ENCODE measurements at places on chromosomes 3 and 15. TPM values are rescaled to one million over a fixed set of nuclear protein-coding genes. Genes with fewer than 3 reads are reported as not detected.
A peak's percentile ranks its signal among the peaks of the same experiment; 100 is the strongest.

Gene TMC3
- total RNA-seq: 0.10 TPM

GRCh38 chr3:78660957-78661356 lies 1106.8 kb downstream of the ROBO1 start:
- H3K27ac ChIP-seq: no peak overlapping the region
- no peaks in the 10 kb centered on the region for H3K27me3 ChIP-seq
- H3K36me3 ChIP-seq: peaks cover 37% of the 10 kb centered on the region
- no peak for DNase-seq

DNA sequence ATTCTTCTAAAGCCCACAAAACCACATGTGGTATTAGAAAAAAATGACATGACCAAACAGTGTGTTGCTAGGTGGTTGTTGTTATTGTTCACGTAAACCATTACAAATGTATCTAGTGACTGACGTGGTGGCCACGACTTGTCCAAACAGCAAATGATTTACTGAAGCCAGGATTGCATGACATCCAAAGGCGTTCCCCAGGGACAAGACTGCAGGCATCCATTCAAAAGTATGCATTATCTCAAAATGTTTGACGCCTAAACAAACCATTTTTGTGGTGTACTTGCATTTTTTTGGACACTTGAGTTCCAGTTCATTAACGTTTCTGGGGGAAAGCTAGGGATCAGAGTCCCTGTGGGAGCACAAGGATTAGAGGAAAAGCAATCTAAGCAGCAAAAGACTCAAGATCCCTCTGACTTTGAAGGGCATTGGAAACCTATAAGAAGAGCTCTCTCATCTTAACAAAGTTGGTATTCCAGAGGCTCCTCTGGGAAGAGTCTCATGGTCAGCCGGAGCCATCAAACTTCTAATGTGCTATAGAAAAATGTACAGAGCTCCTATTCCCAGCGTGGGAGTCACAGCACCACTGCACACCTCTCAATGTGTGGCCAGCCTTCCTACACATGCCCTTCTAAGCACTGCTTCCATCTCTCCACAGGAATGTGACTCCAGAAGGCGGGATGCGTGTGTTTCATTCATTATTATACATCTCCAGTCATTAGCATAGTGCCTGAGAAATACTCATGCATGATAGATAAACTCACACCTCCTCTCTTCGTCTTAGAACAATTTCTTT lies 62.9 kb downstream of the FBN1 start:
- no peaks in the 10 kb centered on the region for H3K36me3 ChIP-seq
- DNase-seq: no peak
- H3K4me3 ChIP-seq: no peak overlapping the region
- no peak overlapping the region for H3K27ac ChIP-seq
- H3K27me3 ChIP-seq: no peaks in the 10 kb centered on the region

GRCh38 chr15:52284164-52284563 lies 11.4 kb downstream of the MYO5C start:
- peaks cover 15% of the 10 kb centered on the region for H3K4me1 ChIP-seq
- no peak overlapping the region for H3K4me3 ChIP-seq
- no peak for DNase-seq

DNA sequence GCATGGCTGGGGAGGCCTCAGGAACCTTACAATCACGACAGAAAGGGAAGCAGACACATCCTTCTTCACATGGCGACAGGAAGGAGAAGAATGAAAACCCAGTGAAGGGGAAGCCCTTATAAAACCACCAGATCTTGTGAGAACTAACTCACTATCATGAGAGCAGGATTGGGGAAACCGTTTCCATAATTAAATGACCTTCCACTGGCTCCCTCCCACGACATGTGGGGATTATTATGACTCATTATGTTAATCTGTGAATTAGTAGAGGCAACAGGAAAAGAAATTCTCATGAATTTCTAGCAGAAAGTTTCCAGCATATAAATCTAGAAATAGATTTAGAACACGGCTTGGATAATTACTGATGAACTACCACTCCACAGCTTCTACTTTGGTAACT lies 937.3 kb downstream of the ROBO1 start:
- peaks cover 11% of the 10 kb centered on the region for H3K4me1 ChIP-seq
- no peaks in the 10 kb centered on the region for H3K27me3 ChIP-seq
- peaks cover 5% of the 10 kb centered on the region for H3K36me3 ChIP-seq
- no peak for DNase-seq

GRCh38 chr3:47732143-47732542 lies 49.5 kb downstream of the SMARCC1 start:
- H3K4me3 ChIP-seq: no peak overlapping the region
- H3K36me3 ChIP-seq: peaks cover 44% of the 10 kb centered on the region
- no peaks in the 10 kb centered on the region for H3K27me3 ChIP-seq
- H3K4me1 ChIP-seq: no peaks in the 10 kb centered on the region

DNA sequence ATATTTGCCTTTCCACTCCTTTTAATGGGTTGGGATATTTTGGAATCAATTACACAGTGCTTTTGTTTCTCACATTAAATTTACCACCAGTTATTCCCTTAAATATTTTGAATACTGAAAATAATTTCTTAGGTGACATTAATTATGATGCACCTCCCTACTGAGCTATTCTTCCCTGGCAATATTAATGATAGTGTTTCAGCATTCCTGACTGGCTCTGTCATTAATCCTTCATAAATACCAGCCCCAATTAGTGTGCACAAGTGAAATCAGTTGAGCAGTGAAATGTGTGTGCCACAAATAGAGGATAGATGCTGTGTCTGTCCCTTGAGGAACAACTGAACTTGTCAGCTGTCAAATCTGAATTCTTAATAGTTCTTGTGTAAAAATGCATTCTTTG lies 304.0 kb downstream of the CACNA2D3 start:
- peaks cover 13% of the 10 kb centered on the region for H3K4me1 ChIP-seq
- DNase-seq: no peak
- no peak overlapping the region for H3K4me3 ChIP-seq

DNA sequence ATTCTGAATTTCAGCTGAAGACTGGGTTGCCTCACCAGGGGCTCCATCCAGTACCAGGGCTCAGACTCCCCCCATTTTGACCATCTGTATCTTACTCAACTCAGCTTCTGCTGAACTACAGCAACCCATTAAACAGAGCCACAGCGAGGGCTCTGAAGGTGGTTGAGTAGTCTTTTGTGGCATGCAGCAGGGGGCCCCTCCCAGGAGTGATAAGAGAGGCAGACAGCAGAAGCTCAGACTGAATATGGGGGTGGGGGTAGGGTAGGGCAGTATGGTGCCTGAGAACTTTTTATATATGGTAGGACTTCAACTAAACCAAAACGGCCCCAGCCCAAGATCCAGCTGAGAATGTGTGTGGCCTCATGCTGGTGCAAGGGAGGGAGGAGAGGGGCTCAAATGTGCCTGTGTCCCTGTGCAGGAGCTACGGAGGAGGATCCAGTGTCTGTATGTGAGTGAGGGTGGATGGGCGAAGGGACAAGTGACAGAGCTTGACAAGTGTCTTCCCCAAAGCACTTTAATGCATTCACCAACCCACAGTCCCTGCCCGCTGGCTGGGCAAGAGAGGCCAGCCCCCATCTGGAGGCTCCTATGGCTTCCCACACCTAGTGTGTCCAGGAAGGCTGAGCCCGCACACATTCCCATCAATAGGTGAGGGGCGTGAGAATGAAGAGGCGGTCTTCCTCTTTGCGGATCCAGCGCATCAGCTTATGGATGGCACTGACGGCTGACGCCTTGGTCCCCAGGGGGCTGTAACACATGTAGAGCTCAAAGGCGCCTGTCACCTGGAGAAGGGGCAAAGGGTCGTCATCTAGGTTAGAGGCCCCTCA lies 4.9 kb upstream of the MST1R start:
- H3K27me3 ChIP-seq: peaks cover 22% of the 10 kb centered on the region
- H3K36me3 ChIP-seq: peaks cover 12% of the 10 kb centered on the region
- peaks cover 5% of the 10 kb centered on the region for H3K4me1 ChIP-seq

- H3K27ac ChIP-seq: no peak overlapping the region
- no peaks in the 10 kb centered on the region for H3K36me3 ChIP-seq
- H3K27me3 ChIP-seq: peaks cover 14% of the 10 kb centered on the region
Measured at GRCh38 chr15:100665570-100665969, 63.2 kb downstream of the ASB7 start.

DNA sequence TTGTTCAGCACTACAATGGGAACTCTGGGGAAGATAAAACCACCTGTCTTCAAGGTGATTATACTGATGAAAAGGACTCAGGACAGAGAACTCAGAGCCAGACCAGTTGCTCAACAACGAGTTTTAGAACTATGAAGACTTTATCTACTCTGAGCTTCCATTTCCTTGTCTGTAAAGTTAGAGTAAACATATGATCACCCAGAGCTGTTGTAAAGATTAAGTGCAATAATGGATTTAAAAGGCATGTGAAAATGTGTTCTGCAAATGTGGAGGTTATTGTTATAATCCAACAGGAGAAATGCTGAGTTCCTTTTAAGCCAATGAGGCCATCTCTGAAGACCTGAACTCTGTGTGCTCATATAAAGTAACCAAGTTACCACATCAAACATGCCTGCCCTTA lies 139.7 kb upstream of the CMC1 start:
- no peaks in the 10 kb centered on the region for H3K27me3 ChIP-seq
- H3K27ac ChIP-seq: no peak overlapping the region
- DNase-seq: no peak
- H3K4me1 ChIP-seq: no peaks in the 10 kb centered on the region

- no peak overlapping the region for H3K27ac ChIP-seq
- peaks cover 3% of the 10 kb centered on the region for H3K36me3 ChIP-seq
- no peaks in the 10 kb centered on the region for H3K4me1 ChIP-seq
- no peak for DNase-seq
Measured at GRCh38 chr15:49101536-49101935, 53.9 kb downstream of the COPS2 start.

Gene CPNE9
- total RNA-seq: 0.59 TPM

- H3K4me3 ChIP-seq: no peak overlapping the region
- no peak overlapping the region for H3K27ac ChIP-seq
- peaks cover 12% of the 10 kb centered on the region for H3K4me1 ChIP-seq
Measured at GRCh38 chr3:73759297-73759711, 134.6 kb upstream of the PDZRN3 start.

DNA sequence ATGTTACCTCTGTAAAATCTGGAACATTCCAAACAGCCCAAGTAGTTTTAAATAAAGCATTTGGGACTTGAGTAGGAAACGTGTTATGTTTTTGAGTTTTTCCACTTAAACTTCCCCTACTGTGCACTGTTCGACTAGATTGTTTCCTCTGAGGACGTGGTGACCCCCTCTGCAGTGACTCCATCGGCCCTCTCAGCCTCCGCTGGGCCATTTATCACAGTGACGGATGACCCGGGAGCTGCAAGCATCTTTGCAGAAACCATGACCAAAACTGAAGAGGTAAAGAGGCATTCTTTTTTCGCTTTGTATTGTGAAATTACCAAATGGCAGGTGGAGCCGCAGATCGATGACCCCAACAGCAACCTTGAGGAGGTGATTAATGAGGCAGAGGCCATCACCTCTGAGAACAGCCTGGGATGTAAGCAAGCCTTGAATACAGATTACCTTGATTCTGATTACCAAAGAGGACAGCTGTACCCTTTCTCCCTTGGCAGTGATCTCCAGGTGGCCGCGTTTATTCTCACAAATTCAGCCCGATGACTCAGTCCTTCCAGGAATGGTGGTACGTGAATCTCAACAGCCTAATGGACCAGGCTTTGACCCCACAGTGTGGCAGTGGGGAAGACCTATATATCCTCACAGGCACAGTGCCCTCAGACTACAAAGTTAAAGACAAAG lies 79.1 kb upstream of the FAN1 start:
- peaks cover 3% of the 10 kb centered on the region for H3K36me3 ChIP-seq
- H3K4me1 ChIP-seq: peaks cover 12% of the 10 kb centered on the region
- no peak overlapping the region for H3K27ac ChIP-seq
- no peak for DNase-seq
- peak overlapping the region; percentile 68 for H3K4me3 ChIP-seq

DNA sequence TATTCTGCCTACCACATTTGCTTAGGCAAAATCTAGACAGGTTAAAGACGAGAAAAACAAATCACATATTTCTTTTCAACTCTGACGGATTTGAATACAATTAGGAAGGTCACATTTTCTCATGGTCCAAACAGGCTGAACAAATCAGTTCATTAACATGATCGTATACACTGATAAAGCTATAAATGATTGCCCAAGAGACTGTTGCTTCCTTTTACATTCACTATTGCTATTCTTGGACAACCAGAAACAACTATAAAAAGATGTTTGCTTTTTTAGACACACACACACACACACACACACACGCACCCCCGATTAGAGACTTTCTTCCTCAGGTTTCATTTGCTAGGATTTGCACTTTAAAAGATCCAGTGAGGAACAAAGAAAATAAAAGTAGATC lies 122.3 kb upstream of the BHLHE40 start:
- no peak overlapping the region for H3K4me3 ChIP-seq
- H3K27ac ChIP-seq: no peak overlapping the region
- H3K27me3 ChIP-seq: no peaks in the 10 kb centered on the region

Gene PIERCE2
- total RNA-seq: 2.3 TPM

DNA sequence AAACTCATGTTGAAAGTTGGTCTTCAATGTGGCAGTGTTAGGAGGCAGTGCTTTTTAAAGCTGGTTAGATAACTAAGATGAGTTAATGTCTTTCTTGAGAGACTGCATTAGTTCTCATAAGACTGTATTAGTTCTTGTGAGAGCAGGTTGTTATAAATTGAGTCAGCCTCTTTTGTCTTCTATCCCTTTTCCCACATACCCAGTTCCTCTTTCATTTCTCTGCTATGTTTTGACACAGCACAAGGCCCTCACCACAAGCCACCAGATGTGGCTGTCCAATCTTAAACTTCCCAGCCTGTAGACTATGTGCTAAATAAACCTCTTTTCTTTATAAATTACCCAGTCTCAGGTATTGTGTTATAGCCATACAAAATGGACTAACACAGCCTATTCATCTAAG lies 94.6 kb upstream of the SNTN start:
- no peaks in the 10 kb centered on the region for H3K4me1 ChIP-seq
- H3K4me3 ChIP-seq: no peak overlapping the region
- H3K27me3 ChIP-seq: peaks cover 3% of the 10 kb centered on the region
- DNase-seq: no peak
- H3K27ac ChIP-seq: no peak overlapping the region

DNA sequence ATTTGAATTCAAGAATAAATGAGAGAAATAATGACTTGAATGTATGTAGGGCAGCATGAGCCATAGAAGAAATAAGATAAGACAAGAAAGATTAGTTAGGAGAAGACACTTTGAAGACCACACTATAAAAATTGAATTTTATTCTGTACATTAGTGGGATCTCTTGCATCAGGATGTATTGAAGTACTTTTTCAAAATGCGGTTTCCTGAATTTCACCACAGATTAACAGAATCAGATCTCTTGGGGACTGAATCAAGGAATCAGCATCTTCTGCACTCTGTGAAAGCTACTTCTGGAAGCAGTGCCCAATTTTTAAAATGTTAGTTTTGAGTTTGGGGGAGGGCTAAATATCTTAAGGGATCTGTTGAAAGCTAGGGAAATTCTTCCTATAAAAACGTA lies 763.9 kb upstream of the GOLIM4 start:
- peaks cover 3% of the 10 kb centered on the region for H3K4me1 ChIP-seq
- no peak for DNase-seq
- peak overlapping the region; percentile 44 for H3K27ac ChIP-seq
- no peaks in the 10 kb centered on the region for H3K27me3 ChIP-seq
- H3K4me3 ChIP-seq: peak overlapping the region; percentile 13

DNA sequence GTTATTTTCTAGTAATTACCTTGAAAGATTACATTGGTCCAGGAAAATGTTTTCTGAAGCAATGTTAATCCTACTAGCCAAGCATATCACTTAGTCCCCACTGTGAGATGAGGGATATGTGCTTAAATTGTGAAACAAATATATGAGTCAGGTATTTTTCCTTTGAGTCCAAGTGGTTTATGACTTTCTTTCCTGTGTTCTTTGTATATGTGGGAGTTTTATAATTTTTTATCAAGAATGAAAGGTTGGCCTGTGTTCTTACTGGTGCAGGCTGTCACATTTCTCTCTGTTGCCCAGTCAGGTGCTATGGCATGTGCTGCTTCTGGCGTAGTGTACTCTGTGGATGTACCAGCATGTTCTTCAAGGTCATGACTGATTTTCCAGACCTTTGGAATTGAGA lies 147.4 kb downstream of the CMSS1 start:
- no peak overlapping the region for H3K4me3 ChIP-seq
- no peak for DNase-seq
